Pancreas (tissue), 10 donors: ENCODE measurements at places on chromosomes 3 and 15. TPM values are rescaled to one million over a fixed set of nuclear protein-coding genes. Genes with fewer than 3 reads are reported as not detected.

DNA sequence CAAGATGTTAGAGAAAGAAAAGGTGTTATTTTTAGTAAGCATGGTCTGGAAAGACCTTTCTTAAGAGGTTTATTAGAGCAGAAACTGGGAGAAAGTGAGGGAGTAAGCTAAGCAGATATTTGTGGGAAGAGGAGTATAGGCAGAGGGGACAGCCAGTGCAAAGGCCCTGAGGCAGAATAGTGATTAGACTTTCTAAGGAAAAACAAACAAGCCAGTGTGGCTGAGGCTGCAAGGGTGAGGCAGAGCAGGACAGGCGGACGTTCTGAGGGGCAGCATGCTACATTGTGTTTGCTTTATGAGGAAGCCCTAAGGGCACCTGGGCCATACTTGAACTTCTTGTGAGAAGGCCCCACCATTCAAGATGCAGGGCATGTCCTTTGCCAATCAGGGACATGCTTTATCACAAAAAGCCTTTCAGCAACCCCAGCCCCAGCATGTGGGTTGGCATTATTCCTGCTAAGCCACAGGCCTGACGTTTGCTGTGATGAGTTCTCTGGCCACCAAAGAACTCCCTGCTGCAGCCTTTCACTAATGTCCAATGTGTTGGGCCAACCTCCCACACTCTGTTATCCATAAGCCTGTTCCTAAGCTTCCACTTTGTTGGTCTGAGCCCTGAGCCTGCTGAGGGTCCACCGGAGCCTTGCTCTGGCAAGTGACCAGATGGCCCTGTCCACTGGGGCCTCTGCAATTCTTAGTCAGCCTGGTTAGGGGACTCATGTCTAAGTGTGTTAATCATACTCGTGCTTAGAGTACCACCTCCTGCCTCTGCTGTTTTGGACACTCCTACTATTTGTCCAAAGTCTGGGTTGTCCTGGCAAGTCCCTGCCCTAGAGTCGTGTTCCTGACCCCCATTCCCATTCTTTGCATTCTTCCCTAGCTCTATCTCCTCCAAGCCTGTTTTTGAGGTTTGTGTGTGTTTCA is 209.9 kb upstream of the CTNNB1 start:
- DNase-seq: no peak

- no peak for DNase-seq
Measured at GRCh38 chr3:116341899-116342298, 103.4 kb downstream of the LSAMP start.

DNA sequence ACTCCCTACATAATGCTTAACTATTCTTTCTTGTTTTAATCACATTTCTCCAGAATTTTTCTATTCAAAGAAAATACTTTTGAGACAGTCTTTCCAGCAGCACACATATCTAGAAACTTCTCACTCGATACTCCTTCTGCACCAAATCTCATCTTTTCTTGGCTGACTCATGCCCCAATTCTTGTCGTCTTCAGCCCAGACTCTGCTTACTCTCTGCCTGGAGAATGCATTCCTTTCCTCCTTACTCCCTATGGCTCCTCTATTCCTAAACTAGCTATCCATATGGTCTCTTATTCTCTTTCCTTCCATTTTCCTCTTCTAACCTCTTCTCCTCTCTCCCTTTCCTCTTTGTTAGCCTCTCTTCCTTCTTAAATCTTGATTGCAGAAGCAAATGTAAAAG is 158.7 kb downstream of the GBE1 start:
- no peak for DNase-seq

- no peak for DNase-seq
Measured at GRCh38 chr3:118531816-118532215, 502.8 kb downstream of the IGSF11 start.

GRCh38 chr3:157522648-157523047 is 19.4 kb upstream of the VEPH1 start:
- DNase-seq: no peak

- DNase-seq: no peak
Measured at GRCh38 chr3:54870423-54870822, 57.4 kb downstream of the LRTM1 start.

GRCh38 chr3:60125686-60126085 is 1075.9 kb upstream of the CFAP20DC start:
- no peak for DNase-seq

Gene LRRC2
- 1.4 TPM for total RNA-seq

Gene TRH
- total RNA-seq: not detected

Gene GP9
- total RNA-seq: not detected
